RCC 7860 (cell line): ENCODE measurements at places on chromosomes 3 and 15.
A peak's percentile ranks its signal among the peaks of the same experiment; 100 is the strongest.

DNA sequence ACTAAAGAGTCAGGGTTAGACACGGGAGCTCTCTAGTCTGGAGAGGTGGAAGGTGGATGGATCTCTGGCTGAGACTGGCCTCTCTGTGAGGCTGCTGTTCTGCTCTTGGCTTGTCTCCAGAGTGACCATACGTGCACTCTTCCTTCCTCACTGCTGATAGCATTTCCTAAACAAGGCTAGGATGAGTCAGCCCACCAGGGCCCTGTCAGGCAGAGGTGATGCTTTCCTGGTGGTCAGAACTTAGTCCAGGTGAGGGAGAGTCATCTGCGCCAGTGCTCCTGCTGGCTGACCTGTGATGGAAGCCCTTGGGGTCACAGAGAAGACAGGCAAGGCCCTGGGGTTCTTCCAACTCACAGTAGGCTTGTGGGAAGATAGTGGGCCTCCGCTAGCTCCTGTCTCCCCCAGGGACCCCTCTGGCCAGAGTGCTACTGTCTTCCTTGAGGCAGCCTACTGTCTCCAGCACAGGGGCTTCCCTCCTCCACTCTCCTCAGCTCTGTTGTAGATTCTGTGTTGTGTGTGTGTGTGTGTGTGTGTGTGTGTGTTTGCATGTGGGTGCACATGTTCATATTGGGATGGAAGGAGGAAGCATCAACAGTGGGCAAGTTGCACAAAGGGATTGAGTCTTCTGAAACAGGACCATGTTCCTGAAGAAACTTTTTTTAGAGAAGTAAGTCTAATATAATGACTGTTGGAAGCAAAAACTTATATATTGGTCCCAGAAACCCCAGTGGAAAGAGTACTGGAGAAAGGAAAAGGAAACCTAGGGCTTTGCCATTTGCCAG is 16.5 kb downstream of the ALPK3 start:
- peak; percentile 37 for DNase-seq

DNA sequence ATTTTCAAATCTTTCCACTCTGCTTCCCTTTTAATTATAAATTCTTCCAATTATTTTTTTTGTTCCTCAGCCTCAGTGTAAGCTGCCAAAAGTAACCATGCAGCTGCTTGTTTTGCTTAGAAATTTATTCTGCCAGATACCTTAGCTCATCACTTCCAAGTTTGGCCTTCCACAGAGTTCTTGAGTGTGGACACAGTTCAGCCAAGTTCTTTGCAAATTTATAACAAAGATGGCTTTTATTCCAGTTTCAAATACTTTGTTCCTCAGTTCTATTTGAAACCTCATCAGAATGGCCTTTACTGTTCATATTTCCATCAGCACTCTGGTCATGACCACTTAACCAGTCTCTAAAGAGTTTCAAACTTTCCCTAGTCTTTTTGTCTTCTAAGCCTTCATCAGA is 10.3 kb downstream of the RTP1 start:
- no peak for DNase-seq

- DNase-seq: no peak
These were observed 103.9 kb downstream of the MME start for GRCh38 chr3:155184011-155184410.

DNA sequence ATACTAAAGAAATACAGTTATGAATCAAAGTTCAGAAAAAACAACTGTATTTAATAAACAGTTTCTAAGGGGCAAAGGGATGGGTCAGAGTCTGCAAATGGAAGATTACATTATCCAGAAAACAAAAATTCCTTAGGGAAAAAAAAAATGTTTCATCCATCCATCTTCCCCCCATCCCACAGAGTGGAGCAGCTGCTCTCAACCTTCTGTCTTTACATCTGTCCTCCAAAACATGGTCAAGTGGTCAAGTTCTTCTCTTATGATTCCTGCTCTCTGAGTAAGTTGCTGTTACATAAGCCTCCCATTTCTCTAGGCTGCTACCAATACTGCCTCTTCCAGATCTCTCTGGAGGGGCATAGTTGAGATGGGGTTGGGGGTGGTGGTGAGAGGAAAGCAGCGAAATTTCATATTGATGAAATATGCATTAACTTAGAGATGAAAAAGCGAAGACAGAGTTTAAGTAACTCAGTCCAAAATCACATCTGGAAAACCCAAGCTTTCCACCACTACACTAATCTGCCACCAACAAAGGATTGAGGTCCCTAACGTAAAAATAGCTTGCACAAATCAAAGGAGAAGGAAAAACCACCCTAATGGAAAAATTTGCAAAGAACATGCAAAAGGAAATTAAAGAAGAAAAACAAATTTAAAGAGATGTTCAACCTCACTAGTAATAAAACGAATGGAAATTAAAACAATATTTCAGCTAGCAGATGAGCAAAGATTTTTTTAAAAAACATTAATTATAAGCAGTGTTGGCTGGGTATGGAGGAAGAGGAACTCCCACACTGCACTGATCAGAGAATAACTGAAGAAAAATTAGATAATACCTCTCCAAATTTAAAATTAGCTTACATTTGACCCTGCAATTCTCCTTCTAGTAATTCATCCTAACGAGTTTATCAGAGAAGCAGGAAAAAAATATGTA is 109.5 kb downstream of the ST8SIA2 start:
- DNase-seq: no peak

DNA sequence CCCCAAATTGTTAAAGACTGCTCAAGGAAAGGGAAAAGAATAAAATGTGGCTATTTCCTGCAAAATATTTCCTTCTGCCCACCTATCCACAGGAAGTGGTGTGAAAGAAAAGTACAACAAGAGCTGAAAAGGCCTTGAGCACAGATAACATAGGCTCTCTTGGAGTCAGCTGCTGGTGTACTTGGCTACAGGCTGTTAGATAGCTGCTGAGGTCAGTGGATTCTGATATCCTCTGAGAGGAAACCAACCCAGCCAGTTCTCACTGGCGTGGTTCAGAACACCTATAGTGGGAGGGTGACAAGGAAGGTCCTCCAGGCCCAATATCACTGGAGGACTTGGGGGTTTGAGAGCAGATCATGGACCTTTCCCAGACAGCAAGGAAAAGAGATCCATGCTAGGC is 124.4 kb upstream of the GAP43 start:
- DNase-seq: no peak

DNA sequence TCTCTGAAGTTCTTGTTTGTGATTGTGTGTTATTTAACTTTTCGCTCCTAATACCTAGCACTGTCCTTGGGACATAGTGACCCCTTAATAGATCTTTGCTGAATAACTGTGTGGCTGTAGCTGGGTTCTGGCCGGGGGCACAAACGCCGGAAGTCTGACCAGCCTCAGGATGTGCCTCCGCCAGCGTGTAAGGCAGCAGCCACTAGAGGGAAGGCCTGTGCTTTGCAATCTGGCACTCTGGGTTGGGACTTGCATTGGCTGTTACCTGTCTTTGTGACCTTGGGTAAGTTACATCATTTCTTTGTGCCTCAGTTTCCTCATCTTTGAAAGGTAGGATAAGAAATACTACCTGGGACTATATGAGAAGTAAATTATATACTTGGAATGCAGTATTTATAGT is 158.7 kb downstream of the GHSR start:
- no peak for DNase-seq

DNA sequence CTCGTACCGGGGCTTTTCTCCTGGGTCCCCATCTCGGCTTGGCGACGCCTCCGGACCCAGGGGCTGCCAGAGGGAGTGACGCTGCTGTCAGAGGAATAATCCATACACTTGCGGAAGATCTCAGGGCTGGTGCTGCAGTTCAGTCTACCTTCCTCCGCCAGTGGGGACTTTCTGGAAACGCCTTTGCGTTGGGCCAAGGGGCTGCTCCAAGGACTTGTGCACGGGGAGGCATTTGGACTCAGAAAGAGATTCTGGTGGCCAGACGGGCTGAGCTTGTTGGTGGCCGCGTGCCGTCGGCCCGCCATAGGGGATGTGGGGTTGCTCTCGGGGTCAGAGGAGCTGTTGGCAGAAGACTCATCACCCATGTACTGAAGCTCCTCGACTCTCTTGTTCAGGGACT is 21.8 kb downstream of the LARP6 start:
- no peak for DNase-seq

DNA sequence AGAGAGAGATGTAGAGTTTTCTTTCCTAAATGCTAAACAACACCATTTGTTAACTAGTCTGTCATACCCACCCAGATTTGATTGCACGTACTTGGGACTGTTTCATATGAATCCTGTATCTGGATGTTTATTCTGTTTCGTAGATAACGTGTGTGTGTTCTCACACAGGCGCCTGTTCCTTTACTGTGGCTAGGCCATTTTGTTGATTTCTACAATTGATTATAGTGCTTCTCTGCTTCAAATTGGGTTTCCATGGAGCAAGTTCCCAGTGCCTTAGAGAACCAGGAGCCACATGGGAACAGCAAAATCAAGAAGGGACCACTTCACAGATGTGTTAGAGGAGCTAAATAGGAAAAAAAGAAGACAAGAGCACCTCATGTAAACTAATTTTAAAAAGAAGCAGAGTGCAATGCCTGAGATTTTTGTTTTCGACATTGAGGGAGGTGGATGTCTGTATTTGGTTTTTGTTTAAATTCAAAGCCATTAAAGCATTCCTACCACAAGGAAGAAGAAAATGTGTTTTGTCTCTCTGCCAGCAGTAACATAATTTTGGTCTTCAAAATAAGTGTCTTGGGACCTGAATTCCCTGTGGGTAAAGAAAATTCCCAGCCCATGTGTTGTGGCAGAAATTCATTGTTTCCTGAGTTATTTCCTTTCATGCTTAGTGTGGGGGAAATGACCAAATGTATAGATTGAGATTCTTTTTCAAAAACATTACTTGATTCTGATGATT is 424.0 kb upstream of the C2CD4B start:
- DNase-seq: no peak

DNA sequence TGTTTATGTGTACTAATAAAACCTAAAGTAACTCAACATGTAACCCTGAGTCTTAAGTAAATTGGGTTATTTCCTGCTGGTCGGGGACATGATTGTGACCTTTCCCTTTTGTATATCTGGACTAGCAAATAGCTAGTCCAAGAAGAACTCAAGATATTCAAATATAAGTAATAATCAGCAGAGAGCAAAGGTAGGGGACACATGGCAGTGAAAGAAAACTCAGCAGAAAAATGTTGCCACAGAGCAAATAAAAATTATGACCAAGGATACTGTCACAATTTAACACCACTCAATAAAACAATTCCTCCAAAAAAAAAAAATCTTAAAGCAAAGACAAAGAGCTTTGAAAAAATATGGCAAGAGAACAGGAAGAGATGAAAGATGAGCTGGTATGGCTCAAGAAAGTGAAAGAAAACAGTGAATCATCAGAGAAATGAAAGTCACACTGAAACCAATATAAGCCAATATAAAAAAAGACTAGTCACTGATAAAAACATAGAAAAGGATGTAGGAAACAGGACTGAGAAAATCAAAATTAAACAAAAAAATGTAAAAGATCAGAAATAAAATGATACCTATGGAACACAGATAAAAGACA is 43.4 kb downstream of the HLTF start:
- DNase-seq: peak; percentile 17

DNA sequence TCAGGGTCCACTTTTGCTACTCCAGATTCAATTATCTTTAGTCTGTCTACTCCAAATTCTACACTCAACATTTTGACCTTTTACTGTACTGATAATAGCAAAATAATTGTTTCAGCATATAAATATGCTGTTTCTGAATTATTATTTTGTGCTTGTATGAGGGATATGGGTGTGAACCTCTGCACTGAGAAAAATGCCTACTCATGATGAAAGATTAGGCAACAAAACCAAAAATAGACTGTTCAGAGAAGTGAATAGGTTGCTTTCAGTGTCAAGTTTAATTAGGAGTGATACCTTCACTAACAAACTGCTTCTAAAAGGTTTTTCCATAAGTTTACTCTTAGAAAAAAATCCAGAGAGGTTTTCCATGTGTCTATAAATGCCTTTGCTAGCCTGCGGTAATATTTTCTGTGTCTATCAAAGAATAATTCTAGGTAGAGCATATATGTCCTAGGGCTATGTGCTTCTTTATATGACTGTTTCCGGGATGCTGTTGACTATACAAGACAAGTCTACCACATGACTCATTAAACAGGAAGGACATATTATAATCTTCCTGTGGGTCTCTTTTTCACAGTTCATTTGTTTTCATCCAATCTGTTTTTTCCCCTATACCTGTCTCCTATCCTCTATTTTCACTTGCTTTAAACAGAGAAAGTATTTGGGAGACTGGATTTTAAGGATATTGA is 218.5 kb upstream of the TTC14 start:
- peak; percentile 21 for DNase-seq

DNA sequence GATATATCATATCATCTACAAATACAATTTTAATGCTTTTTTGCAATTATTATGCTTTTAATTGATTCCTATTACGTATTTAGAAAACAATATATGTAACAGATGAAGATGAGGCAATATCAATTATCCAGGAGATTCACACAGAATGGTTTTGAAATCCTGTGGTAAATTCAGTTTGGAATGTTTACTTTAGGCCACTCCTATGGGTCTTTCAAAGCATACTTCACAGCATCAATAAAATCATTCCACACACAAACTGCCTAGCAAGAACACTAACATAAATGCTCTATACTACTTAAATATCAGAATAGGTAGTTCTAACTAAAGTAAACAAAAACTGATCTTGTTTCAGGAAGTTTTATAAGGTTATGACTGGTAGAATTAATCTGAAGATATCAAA is 90.5 kb downstream of the FAM227B start:
- DNase-seq: no peak

GRCh38 chr3:157618075-157618760 is 115.0 kb upstream of the VEPH1 start:
- peak; percentile 65 for DNase-seq

DNA sequence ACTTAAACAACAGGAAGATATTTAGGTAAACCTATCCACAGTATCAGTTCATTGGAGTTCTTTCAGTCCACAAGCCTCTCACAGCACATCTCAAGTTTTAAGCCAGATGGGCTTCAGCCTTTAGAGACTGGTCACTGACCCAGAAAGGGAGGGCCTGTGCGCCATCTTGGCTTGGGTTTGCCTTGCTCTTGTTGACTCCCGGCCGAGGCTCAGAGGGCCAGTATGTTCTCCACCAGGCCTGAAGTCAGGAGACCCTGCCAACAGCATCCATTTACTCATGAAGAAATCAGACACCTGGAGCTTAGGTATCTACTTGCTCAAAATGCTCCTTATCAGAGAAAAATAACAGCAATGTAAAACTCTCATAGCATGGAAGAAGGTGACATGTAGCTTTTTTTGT is 6.2 kb downstream of the RGMA start:
- no peak for DNase-seq

DNA sequence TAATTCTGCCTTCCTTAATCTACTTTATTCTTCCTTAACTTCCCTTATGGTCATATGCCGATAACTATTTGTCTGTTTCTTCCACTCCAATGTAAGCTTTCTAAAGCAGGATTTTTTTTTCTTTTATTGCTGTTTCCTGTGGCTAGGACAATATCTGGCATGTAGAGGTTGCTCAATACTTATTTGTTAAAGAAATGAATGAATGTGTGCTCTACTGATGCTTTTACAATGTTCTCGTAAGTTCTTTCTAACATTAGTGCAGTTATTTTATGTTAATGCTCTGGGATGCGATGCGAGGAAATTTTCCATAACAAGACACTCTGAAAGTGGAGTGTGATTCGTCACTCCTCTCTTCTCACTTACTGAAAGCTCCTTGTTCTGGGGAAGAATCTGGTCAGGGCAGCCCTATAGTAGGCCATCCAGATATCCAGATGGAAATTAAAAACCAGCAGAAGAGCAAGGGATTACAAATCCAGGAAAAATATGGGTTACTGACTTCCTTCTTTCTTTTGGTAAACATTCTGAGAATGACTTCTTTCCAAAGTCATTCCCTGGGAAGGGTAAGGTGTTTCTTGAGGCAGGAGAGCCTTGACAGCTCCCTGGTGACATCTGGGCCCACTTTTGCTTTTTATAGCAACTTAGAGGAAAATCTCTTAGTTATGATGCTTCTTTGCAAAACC is 420.4 kb downstream of the PDCD6IP start:
- no peak for DNase-seq
